ENCODE measurements at places on chromosomes 7 and 10.

- no peak for DNase-seq
Observed at GRCh38 chr10:71525721-71526120, 129.0 kb downstream of the CDH23 start.

DNA sequence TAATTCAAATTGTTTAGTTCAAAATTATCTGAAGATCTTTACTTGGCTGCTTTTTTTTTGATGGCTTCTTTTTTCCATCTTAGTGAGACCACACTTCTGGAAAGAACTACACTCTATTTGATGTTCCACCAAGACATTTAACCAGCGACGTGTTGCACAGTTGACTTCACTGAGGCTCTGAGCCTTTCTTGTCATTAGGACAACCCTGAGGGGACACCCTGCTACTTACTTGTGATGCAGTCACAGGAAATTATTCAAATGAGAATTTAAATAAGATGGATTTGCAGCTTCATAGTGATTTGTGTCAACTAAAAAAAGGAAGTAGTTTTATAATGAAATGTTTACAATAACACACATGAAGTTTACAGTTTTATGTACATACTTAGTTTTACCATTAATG lies 25.6 kb upstream of the PIK3CG start:
- DNase-seq = no peak

DNA sequence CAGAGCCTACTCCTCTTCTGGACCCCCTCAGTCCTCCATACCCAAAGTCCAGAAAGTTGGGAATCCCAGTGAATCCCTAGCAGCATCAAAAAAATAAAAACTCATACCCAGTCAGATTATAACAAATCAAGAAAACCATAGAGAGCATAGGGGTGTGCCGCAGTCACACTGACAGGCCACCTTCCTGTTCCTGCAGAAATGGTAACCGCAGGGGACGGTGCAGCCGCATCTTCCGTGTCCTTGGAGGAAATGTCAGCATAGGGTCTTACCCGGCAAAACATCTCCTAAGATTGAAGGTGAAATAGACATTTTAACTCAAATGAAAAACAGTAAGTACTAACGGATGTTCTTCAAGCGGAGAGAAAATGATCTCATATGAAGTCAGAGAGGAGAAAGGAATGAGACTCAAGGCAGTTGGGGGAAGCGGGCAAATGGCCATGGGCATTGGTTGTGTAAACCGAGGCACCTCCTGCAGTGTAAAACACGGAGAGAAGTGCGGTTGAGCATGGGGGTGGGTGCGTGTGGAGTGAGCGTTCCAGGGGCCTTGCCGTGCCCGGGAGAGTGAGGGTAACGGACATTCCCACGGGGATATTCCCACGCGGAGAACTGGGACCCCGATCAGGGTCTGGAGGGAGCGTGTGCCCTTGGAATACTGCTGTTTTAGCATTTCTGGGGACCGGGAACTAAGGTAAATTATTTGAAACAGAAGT lies 110.8 kb downstream of the NKX6-2 start:
- DNase-seq = peak; percentile 1

DNA sequence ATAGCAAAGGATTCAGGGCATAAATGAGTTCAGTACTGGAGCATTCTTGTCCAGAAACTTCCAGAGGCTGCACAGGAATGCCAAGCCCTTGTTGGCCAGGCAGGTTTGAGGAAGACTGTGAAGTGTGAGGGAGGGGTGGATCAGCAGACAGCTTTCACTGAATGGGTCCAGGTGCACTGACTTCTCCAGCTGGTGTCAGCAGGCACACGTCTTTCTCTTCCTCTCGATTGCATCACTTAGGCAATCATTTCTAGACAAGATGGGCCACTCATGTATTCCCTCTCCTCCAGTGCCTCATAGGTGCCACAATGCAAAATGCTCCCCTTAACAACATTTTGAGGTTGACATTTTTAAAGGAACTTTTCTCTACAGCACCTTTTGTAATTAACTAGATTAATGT lies 15.6 kb upstream of the PLEKHS1 start:
- peak; percentile 1 for DNase-seq

GRCh38 chr7:118169146-118169545 lies 14.8 kb upstream of the LSM8 start:
- no peak for DNase-seq

DNA sequence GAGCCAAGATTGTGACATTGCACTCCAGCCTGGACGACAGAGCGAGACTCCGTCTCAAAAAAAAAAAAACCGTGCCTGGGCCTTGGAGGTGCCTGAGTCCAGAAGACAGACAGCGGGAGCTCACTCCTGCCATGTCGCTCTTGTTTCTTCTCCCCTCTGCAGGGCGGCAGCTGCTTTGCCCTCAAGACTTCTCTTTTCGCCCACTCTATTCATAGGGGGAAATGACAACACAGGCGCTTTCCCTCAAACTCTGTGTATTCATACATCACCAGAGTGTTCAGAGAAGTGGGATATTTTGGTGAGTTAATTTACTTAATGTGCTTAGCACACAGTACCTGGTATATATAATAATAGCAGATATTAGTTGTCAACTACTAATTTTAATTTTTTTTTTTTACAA lies 44.5 kb downstream of the FOXK1 start:
- no peak for DNase-seq

DNA sequence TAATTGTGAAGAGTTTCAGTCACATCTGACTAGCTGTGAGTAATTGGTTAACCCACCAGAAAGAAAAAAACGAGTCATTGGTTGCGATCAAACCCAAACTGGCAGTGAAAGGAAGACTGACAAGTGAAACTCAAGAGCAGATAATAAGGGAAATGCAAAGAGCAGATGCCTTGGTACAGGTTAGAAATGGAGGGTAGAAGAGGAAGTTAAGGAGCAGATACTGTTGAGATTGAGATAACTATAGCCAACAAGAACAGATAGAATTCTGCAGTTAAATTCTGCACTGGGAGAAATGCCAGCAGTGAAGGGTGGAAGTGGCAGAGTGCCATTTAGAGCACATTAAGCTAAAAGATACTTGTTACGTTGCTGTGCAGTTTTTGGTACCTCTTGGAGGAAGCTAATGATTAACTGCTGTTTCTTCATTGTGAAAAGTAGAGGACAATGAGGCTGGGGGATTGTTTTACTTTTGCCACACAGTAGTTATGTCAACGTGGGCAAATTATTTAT lies 65.8 kb downstream of the CDK13 start:
- DNase-seq = no peak

DNA sequence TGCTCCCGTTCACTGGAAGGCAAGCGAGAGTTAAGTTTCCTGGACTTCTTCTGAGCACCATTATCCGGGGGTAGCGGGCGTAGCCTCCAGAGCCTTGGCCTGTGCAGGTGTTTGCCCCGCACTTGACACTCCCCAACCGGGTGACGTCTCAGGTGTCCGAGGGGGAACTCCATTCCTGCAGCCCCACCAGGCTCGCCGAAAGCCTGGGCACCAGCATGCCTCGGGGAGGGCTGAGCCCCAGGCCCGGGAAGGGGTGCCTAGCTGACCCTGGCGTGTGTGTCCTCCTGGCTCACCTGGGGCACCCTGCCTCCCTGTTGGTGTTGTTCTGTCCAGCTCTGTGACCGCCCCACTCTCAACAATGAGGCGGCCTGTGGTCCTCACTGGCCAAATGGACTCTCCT lies 109.4 kb upstream of the GPR26 start:
- DNase-seq = no peak

- no peak for DNase-seq
Observed at GRCh38 chr10:86950349-86950748, 7.1 kb downstream of the MMRN2 start.

DNA sequence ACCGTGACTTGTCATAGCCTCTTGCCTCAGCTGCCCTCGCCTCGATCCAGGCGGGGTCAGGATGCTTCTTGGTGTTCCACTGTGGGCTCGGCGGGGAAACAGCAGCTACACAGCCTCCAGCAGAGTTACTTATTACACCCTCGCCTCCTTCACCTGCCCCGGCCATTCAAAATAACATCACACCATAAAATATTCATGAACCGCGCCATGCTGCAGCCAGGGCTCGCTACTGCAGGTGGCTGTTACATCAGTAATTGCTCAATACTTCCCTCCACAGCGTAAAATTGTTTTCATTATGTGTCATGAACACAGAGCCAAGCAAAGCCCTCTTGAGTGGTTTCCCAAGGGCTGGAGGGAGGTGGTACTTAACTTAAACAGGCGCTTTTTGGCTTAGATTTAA lies 241.5 kb upstream of the SP8 start:
- no peak for DNase-seq

DNA sequence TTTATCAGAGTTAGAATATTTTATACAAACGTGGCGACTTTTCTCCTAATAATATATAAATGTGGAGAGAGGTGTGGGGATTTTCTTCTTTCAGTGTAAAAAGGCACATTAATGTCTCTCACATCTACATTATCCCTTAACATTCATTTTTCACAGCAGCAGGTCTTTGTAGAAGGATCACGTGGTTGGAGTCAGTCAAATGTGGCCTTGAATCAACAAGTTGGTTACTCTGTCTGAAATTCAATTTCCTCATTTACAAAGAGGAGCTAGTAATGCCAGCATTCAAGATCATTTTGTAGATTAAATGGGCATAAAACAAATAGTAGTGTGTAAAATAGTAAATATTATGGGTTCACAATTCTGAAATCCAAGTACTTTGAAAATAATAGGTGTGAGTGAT lies 183.1 kb upstream of the SEMA3E start:
- DNase-seq = no peak

GRCh38 chr7:130069179-130069977 lies 956 bp upstream of the KLHDC10 start:
- DNase-seq = no peak

DNA sequence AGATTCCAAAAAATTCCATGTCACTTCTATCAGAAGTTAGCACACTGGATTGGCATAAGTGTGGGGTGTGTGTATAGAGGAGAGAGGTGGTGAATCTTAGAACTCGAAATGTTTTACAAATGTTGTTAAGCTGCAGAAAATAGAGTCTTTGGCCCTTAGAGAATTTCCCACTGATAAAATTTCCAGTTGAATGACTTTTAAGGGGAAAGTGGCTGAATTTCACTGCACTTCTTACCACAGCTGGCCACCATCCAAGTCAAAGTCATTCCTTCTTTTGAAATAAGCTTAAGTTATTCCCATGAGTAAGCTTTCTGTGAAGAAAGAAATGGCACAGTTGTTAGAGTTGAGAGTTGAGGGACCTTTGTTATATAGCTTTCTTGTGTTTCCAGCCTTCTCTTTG lies 13.9 kb downstream of the VCL start:
- DNase-seq = no peak

GRCh38 chr7:2107386-2108070 lies 125.2 kb downstream of the MAD1L1 start:
- DNase-seq = no peak

DNA sequence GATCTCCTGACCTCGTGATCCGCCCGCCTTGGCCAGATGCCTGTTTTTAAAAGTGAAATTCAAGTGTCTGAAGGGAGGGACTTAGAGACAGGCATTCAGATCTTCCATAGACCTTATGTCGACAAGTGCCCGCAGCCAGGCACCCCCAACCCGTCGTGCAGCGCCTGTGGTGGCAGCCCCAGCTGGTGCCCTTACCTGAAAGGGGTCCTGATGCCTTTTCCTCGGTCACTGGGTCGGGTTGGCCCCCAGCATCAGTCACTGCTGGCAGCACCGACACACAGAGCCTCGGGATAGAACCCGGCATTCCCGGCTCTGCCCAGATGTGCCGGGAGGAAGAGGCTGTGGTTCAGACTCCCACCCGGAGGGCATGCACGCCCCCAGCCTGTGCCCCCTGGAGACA lies 23.3 kb downstream of the LRRC27 start:
- no peak for DNase-seq

GRCh38 chr7:28871077-28871476 lies 87.1 kb downstream of the TRIL start:
- no peak for DNase-seq

DNA sequence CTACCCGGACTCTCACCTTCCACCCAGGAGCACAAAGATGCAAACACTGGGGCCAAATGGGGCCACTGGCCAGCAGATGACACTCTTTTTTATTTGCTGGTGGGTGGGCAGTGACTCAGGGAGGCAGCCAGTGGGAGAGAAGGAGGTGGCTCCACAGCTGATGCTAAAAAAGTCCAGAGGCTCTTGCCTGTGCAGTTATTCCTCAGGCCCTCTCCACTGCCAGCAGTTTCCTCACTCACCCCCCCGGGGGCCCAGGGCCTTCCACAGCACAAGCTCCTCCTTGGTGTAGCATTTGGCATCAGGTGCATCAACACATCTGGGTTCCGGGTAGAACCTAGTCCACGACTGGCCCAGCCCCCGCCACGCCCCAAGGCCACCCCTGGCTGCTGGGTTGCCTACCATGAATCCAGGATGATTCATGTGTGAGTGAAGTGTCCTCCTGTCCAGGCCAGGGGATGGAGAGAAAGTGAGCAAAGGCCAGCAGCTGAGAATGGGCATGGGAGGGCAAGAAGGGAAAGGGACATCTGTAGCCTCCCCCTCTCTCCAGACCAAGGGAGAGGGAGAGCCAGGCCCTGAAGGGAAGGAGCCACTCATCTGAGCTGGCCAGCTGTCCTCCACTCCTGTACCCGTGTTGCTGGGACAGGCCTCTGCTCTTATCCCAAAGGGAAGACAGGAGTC lies 1.7 kb upstream of the KCNH2 start:
- DNase-seq = no peak

GRCh38 chr7:131786204-131786603 lies 229.8 kb upstream of the PODXL start:
- no peak for DNase-seq

GRCh38 chr10:5549462-5550249 lies 24.9 kb downstream of the CALML3 start:
- no peak for DNase-seq

GRCh38 chr7:42407833-42408232 lies 170.8 kb upstream of the GLI3 start:
- no peak for DNase-seq

GRCh38 chr10:98608411-98608810 lies 161.7 kb upstream of the HPS1 start:
- no peak for DNase-seq

DNA sequence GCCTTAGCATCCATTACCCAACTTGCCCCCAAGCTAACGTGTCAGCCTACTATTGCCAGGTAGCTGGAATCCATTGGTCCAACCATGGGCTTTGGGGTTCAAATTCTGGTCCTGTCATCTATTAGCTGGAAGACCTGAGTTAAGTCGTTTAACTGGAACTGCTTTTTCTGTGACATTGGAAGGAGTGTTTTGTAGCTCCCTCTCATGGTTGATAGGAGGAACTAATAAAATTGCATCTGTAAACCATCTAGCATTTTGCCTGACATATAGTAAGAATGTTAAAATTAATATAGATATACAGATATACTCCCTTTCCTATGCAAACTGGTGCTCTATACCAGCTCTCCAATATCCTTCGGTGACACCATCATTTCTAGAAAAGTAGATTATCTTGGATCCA lies 23.8 kb upstream of the SLF2 start:
- no peak for DNase-seq

GRCh38 chr10:77419056-77419455 lies 218.6 kb downstream of the KCNMA1 start:
- DNase-seq = no peak

- DNase-seq = peak; percentile 38
Observed at GRCh38 chr7:100583132-100584053, 2.5 kb downstream of the LRCH4 start.
